ENCODE measurements at places on chromosomes 6 and 20.

DNA sequence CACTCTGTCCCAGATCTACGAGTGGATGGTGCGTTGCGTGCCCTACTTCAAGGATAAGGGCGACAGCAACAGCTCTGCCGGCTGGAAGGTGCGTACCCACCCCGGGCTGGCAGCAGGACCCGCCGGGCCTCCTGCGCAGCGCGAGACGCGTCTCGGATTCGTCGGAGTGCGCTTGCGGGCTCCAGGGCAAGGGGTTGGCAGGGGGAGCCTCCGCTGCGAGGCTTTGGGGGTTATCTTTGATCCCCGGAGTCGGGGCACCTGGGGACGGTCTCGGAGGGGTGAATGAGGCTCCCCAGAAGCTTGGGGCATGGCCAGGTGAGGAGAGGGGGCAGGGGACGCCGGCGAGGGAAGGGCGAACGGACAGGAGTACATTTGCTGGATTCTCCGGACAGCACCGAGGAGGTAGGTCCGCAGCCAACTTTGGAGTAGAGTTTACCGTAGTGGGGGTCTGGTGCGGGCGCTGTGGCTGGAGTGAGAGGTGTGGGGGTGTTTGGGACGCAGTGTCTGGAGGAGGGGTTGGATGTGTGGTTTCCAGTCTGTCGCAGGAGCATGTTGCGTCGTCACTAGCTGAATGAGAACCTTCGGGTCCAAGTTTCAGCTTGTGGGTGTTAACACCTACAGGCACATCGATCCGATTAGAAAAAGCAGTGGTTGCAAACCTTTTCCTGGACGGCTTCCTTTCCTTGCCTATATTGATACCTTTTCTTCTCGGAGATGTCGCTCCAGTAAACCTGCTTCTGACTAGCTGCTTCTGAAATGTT, 1.2 kb downstream of the FOXO3 start:
- no peak for DNase-seq

- DNase-seq, result no peak
These were observed 8.2 kb downstream of the CDC25B start for GRCh38 chr20:3804254-3804751.

DNA sequence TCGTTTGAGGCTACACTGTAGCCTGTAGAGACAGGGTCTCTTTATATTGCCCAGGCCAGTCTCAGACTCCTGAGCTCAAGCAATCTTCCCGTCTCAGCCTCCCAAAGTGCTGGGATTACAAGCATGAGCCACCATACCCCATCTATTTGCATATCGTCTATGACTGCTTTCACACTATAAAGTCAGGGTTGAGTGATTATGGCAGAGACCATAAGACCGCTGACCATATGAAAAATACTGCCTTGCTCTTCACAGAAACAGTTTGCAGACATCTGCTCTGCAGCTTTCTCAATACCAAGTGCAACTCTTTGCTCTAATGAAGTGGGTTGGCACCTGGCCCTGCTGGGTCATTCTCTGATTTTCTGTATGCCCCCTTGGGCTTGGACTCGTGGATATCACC, 79.5 kb upstream of the PAK5 start:
- no peak for DNase-seq

DNA sequence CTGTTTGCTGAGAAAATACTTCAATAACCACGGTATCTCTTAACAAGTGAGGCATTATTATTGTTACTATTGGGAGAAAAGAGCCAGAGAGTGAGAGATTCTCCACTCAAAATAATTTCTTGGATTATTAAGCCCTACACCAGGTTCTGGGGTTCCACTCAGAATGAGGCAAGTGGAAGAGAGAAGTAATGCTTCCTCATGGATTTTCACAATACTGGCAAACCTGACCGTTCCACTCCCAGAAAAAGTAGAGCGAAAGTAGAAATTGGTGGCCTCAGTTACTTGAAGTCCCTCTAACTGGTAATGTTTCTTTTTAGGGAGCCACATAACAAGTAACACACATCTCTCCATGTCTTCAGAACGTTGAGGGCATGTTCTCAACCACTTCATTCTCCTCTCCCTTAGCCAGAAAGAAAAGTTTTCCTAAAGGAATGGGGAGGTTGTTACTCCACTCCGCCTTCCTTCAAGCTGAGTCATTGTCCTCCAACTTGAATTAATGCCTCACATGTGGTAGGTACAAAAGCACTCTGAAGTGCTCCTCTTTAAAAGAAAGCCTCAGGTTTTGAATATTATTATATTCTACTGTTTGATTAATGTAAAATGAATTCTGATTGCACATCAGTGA, 1.9 kb downstream of the BAG2 start:
- DNase-seq, result peak; percentile 33

Data from NAMALWA (cell line).